Foreskin keratinocyte (primary cell): ENCODE measurements at places on chromosomes 6 and 20. TPM values are rescaled to one million over a fixed set of nuclear protein-coding genes. Genes with fewer than 3 reads are reported as not detected.

EPPIN gene
- polyA plus RNA-seq: not detected in 2 replicates

SNRNP48 gene
- 4.0 and 5.1 TPM in 2 replicates for polyA plus RNA-seq

HTR1E gene
- not detected in 2 replicates for polyA plus RNA-seq

RAET1G gene
- 1.1 and 1.8 TPM in 2 replicates for polyA plus RNA-seq

GPR6 gene
- not detected in 2 replicates for polyA plus RNA-seq
